ENCODE measurements at places on chromosomes 11 and 22. TPM values are rescaled to one million over a fixed set of nuclear protein-coding genes. Genes with fewer than 3 reads are reported as not detected.

DNA sequence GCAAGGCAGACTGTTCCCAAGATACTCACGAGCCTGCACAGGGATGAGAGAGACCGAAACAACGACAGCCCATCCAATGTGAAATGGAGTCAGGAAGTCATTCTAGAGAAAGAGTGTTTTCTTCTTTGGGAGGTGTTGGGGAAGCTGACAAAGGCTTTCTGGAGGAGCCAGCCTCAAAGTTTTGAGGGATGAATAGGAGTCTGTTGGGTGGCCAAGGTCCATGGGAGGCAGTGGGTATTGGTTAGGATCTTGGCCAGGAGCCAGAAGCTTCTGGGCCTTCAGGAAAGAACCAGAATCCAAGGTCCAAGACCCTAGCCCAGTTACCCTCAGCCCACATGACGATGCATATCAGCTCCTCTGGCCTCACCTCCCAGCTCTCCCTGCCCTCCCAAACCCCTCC is 59.9 kb upstream of the SHISAL1 start:
- DNase-seq, result no peak

GRCh38 chr11:30244265-30244664 is 13.5 kb downstream of the FSHB start:
- DNase-seq, result no peak

GRCh38 chr11:121134741-121135312 is 33.8 kb downstream of the TECTA start:
- no peak for DNase-seq

DNA sequence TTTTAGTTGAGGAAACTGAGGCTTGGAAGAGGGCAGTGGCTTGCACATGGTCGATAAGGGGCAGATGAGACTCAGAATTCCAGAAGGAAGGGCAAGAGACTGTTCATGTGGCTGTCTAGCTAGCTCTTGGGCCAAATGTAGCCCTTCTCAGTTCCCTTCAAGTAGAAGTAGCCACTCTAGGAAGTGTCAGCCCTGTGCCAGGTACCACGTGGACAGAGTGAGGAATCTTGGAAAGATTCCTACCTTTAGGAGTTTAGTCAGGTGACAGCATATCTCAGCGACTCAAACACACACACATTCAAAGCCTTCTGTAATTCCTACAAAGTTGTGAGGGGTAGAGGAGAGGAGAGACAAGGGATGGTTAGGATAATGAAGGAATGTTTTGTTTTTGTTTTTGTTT is 18.3 kb downstream of the PIK3IP1 start:
- DNase-seq, result no peak

HTR3B gene
- total RNA-seq, result not detected

NTM gene
- total RNA-seq, result not detected

AGBL2 gene
- 4.9 TPM for total RNA-seq

APOL4 gene
- total RNA-seq, result 0.57 TPM

PRG2 gene
- total RNA-seq, result 0.17 TPM

CCND1 gene
- total RNA-seq, result 0.42 TPM

LPXN gene
- 148 TPM for total RNA-seq

RASD2 gene
- total RNA-seq, result not detected
